ENCODE measurements at places on chromosomes 12 and 14. TPM values are rescaled to one million over a fixed set of nuclear protein-coding genes. Genes with fewer than 3 reads are reported as not detected.

- DNase-seq = no peak
Observed at GRCh38 chr12:3213188-3213587, 136.0 kb downstream of the TSPAN9 start.

The CHFR gene
- 36.1 TPM for total RNA-seq

The HAL gene
- 0.98 TPM for total RNA-seq

The NYNRIN gene
- total RNA-seq = 6.4 TPM

DNA sequence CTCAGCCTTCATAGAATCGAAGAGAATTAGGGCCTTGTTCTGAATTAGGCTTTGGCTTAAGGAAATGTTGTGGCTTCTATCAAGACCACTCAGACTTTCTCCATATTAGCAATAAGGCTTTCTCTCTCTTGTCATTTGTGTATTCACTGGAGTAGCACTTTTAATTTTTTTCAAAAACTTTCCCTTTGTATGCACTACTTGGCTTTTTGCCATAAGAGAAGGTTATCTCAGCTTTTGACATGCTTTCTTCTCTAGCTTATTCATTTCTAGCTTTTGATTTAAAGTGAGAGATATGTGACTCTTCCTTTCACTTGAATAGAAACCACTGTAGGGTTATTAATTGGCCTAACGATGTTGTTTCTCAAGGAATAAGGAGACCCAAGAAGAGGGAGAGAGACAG, 244.2 kb downstream of the GPHN start:
- DNase-seq = no peak

- no peak for DNase-seq
Observed at GRCh38 chr12:12979126-12979525, 20.9 kb downstream of the HEBP1 start.
